ENCODE measurements at places on chromosomes 5 and 9.

DNA sequence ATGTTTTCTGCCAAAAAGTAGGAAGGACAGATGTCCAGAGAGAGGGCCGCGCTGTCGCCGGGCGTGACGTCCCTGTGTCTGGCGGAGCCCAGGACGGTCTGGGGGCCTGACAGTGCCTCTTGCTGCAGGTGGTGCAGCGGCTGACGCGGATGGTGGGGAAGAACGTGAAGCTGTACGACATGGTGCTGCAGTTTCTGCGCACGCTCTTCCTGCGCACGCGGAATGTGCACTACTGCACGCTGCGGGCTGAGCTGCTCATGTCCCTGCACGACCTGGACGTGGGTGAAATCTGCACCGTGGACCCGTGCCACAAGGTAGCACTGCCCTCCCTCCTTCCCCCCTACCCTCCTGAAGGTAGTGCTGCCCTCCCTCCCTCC, 7.8 kb downstream of the NELFB start:
- no peak for DNase-seq

DNA sequence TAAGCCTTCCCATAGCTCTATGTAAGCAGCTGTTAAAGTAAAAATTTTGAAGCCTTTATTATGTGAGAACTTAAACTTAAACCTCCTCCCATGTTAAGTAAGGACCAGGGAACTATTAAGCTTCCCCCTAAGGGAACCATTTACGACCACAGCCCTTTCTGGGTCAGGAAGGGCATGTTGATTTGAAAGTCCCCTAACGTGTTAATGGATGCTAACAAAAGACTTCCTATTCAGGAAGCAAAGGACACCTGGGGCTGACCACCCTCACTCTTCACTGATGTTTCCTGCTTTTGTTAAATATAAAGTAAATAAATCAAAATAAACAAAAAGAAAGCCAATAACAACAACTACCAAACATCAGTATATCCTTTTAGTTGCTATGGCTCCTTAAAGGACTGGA, 170.6 kb upstream of the RFX3 start:
- no peak for DNase-seq

GRCh38 chr9:74478606-74479005, 18.5 kb upstream of the RORB start:
- DNase-seq, result no peak

DNA sequence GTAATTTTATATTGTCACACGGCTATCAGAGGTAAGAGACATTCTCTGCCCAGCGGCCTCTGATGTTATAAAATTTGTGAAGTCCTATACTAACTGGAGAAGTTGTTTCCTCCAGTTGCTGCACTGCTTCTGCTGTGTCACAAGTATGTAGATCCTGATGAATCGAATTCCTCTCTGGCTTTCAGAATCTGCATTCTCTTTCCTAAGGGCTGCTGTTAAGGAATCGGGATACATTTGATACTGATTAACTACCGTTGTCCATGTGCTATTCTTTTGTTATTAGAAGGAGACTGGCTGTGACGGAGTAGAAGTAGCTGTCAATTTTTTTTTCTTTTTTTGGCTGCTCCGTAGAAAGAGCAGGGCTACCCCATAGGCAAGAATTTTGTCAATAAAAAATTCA, 81.7 kb upstream of the LRRC70 start:
- DNase-seq, result no peak

GRCh38 chr9:11821306-11821975, 871.7 kb upstream of the TYRP1 start:
- no peak for DNase-seq

DNA sequence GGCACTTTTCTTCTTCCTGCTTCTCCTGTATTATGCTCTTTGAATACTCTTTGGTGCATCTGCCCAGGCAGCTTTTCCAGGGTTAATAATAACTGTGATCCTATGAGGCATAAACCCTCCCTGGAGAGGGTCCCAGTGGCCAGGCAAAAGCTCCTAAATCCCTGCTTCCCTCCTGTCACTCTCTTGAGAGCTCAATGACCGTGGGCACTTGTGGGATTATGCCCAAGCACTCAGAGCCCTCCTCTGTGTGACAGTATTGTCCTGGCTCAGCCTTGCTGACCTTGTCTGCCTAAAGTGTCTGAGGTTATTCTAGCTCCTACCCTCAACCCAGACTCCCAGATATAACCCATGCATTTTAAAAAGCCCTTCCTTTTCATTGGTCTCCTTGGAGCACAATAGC, 51.9 kb downstream of the GALNT10 start:
- no peak for DNase-seq

DNA sequence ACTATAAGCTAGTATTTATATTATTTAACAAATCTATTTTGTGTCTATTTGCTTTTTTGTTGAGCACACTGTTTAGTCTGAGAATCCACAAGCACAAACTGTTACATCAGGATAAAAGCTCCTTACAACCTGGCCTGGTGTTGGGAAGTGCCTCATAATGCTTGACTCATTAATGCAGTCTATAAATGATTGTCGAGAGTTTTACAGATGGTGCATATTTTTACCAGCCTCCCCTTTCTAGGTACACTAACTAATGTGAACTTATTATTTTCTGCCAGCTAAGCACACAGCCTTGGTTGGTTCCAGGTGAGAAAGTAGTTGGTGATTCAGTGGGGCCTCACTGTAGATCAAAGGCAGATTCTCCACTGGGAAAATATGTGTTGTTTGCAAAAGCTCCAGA, 151.0 kb upstream of the ADAMTS16 start:
- no peak for DNase-seq

DNA sequence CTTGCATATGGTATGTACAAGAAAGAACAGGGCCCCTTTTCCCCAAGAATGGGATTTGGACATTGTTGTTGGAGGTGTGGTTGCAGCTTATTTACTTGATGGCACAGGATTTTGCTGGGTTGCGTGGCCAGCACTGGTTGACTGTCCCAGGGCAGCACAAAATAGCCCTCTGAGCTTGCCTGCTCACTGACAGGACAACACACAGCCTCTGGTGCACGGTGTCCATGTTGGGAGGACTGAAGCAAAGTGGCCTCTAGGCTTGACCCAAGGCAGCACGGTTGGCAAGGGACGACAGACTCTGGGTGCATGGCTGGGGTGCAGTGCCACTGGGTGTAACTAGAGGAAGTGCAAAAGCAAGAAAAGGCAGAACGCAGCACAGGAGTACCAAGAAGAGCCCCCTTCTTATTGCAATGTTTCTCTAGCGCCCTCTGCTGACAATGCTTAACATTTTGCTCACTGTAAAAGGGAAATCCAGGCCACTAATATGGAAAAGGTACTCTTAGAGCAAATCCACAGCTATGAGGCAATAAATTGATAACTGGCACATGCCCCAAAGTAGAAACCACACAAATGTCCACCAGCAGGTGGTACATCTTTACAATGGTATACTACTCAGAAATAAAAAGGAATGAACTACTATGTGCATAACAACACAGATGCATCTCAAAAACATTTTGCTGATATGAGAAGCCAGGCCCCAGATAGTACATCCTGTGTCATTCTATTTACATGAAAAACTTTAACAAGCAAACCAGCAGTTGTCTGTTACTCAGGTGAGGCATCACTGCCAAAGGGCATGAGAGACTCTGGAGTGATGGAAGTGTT, 47.4 kb upstream of the BARX1 start:
- DNase-seq, result peak; percentile 46

DNA sequence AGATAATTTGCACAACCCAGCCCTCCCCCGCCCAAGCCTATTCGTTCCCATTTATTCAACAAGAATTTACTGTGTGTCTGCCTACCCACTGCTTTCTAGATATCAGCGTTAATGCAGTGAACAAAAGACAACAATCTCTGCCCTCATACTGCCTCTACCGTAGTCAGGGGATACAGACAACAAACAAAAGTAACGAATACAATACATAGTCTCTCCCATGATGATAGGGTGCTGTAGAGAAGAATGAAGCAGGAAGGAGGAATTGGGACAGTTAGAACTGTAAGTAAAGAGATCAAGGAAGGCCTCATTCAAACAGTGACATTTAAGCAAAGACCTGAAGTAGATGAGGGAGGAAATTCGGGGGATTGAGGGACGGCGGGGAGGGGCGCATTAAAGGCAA, 1.7 kb downstream of the GFM2 start:
- DNase-seq, result no peak

GRCh38 chr9:126738553-126738952, 66.3 kb upstream of the ZBTB43 start:
- DNase-seq, result no peak

DNA sequence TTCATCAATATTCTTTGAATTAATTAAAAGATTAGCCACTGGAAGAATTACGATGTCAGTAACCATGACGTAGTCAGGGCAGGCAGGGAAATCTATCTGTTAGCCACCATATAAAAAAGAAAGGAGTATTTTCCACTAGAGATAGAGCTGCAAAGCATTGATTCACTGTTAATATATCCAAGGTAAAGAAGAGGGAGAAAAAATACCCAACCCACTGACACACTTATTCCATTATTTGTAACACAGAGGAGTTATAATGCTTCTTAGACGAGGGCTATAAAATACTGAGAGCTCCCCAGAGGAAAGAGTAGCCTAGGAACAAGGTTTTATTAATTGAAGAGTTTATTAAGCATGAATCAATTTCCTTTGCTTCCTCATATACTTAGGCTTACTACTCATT, 382.2 kb upstream of the CDH6 start:
- DNase-seq, result no peak

GRCh38 chr9:98880311-98881015, 63.2 kb upstream of the COL15A1 start:
- no peak for DNase-seq

DNA sequence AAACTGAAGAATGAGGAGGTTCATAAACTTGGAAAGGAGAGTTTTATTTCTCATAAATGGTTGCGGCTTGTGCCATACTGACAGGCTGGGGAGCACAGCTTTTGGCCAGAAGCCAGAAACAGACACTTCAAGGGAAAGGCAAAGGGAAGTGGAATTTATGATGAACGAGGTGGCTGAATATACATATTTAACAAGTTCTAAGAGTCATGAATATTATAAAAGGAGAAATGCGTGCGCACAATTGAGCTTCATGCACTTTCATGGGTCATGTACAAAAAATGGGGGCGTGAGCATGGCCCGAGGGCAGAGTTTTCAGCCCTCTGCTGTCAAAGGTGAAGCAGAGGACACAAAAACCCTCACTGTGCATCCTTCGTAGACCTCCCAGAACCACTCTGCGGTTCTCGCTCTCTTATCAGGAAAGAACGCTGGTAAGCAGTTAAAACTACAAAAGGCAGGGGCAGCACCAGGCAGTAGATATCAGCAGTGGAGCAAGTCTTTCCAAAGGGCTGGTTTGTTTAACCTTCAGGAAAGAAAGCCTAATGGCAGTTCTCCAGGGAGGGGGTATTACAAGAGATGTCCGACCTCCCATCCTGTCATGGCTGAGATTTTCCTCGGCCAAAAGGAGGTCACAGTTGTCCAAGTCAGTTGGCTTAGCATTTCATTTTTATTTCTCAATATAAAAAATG, 29.0 kb downstream of the AUH start:
- DNase-seq, result no peak

DNA sequence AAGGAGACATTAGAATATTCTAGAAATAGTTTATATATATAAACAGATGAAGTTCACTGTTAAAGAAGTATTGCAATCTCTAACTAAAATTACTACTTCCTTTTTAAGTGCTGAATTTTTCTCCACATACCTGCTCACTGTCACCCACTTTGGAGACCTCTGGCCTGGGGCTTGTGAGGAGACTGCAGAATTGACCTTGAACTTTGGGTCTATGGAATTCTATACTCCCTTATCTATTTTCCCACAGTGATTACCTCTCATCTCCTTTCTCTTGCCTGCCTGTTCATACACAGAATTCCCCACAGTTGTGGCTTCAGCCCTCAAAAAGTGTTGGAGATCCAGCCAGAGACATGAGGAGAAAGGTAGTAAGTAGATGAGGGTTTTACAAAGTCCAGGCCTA, 45.4 kb downstream of the LARP1 start:
- DNase-seq, result no peak

GRCh38 chr9:116721944-116722343, 34.8 kb downstream of the TRIM32 start:
- no peak for DNase-seq

GRCh38 chr5:76219636-76220035, 136.5 kb downstream of the SV2C start:
- DNase-seq, result no peak

GRCh38 chr5:54332720-54333119, 22.3 kb upstream of the ARL15 start:
- no peak for DNase-seq

- peak; percentile 61 for DNase-seq
These were observed 17.1 kb upstream of the IL6ST start for GRCh38 chr5:56011835-56012234.

- no peak for DNase-seq
These were observed 4.5 kb downstream of the SHROOM1 start for GRCh38 chr5:132825834-132826391.

DNA sequence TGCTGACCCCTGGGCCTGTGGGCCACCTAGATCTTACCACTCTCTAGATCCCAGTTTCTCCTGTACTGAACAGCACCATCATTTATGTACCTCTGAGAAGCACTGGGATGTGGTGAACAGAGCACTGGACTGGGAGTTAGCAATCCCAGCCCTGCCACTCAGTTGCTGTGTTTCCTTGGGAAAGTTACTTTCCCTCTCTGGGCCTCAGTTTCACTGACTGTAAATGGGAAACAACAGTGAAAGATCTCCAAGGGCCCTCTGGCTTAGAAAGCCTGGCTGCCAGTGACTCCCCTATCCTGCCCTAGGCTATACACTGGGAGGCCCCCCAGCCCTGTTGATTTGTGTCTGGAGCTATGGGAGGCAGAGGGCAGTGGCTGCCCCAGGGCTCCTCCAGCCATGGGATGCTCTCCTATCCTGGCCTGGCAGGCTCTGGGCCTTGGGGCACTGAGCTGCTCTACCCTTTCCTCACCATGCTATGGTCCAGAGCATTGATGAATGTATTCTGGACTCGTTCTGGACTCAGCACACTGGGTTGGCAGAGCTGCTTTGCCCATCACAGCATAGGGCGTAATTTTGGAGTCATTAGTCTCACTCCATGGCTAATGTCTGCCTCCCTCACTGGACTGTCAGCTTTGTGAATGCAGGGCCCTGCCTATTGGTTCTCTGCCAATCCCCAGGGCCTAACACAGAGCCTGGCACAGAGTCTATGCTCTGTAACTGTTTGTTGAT, 99.3 kb downstream of the RGS3 start:
- no peak for DNase-seq

GRCh38 chr5:181001947-181002346, 13.3 kb downstream of the BTNL3 start:
- DNase-seq, result no peak

GRCh38 chr5:111697215-111697614, 59.8 kb downstream of the NREP start:
- DNase-seq, result no peak

GRCh38 chr5:91028499-91028956, 354.6 kb downstream of the ARRDC3 start:
- no peak for DNase-seq

DNA sequence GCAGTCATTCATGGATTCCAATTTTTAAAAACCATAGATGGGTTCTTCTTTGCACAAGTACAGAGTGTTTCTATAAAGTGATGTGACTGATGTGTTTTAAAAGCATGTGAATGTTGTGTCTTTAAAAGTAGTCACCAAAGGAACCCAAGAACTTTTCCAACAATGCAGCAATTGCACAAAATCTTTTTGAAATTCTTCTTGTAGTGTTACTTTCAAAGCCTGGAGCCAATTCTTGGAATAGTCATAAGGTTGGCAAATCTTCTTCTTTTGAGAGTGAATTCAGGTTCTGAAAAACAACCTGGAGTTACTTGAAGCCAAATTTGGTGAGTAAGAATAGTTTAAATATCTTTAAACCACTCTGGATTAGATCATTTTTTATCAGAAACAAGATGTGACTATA, 10.5 kb downstream of the GRAMD2B start:
- DNase-seq, result no peak

Data from activated CD4-positive, alpha-beta T cell treated with anti-CD3 and anti-CD28 coated beads, Interleukin-2, Interleukin-6, amounts not matched to agents 100 ng/mL and 50 ng/mL, durations not matched to agents 16 hours and 8 hours (primary cell).